ENCODE measurements at places on chromosomes 13 and 19.

DNA sequence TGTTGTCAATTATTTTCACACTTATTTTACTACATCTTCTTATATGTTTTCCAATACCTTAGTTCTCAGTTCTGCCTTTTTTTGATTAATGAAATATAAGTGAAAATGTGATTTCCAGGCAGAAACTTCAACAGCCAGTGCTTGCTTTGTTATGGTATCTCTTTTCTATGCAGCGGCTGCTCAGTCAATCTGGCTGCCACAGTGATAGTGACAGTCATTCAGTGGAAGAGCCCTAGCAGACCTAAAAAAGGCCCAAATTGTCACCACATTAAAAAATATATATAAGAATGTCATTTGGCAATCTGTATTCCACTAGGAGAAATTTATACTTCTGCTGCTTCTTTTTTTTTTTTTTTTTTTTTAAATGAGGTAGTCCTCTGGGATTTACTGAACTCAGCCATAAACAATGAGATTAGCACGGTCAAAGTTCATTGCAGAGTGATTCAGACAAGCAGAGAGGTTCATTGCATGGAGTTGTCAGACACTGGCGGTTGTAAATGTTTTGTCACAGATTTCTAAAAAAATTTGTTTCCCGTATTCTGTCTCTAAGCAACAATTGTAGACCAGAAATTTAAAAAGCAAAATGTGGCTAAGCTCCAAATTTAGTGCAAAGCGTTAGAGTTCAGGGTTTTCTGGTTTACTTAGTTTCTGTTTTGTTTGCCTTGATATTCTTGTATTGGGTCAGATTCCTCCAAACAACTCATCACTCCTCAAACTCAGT is 94.7 kb upstream of the PRR20A start:
- DNase-seq = no peak

- DNase-seq = no peak
These were observed 212.5 kb downstream of the PCCA start for GRCh38 chr13:100301418-100301817.

DNA sequence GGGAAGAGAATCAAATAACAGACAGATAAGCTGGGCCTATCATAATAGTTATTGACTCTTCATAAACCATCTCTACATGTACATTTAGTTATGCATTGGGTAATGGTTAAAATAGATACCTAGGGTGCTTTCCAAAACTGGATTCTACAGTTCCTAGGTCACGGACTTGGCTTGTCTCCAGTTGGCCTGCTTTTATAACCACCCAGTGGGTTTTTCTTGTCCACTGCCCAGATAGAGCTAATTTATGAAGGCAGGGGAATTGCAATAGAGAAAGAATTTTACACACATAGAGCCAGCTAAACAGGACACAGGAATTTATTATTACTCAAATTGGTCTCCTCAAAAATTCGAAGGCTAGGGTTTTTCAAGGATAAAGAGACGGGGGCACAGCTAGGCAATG is 97.3 kb downstream of the FAM216B start:
- DNase-seq = no peak

DNA sequence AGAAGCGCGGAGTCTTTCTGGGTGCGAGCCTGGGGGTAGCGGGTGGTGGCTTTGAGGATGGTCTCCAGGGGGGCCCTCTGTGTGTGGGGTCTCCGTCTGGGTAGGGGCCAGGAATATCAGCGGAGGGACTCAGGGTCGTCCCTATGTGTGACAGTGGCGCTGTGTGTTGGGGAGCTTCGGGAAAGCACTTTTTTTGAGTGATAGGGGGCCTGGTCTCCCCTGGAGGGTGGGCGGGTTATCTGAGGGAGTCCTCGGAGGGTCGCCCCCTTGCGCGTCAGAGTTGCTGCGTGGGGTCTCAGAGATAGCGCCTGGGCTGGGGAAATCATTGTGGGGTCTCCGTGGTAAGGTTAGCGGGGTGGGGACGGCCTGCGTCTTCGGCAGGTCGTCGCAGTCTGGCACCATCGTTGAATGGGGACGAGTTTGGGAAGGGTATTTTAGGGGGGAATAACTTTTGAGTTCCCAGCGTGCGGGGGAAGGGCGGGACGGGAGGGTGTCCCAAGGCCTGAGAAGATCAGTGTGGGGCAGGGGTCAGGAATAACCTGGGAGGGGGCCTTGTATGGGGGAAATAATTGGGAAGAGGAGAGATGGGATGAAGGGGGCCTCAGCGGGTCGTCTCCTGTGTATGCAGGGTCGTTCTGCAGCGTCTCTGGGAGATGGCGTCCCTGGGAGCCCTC is 857 bp downstream of the IER2 start:
- DNase-seq = no peak

DNA sequence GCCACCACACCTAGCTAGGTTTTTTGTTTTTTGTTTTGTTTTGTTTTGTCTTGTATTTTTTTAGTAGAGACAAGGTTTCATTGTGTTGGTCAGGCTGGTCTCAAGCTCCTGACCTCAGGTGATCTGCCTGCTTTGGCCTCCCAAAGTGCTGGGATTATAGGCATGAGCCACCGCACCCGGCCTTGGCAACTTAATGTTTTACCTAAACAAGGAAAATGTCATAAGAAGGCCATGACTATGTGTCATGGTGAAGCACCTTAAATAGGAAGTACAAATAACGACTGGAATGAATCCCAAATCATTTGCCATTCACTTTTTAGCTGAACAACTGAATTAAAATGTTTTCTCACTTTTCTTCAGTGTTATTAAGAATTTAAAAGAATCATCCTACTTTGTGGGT is 465.2 kb downstream of the KCTD12 start:
- no peak for DNase-seq

GRCh38 chr13:100853434-100853833 is 178.8 kb upstream of the TMTC4 start:
- no peak for DNase-seq

DNA sequence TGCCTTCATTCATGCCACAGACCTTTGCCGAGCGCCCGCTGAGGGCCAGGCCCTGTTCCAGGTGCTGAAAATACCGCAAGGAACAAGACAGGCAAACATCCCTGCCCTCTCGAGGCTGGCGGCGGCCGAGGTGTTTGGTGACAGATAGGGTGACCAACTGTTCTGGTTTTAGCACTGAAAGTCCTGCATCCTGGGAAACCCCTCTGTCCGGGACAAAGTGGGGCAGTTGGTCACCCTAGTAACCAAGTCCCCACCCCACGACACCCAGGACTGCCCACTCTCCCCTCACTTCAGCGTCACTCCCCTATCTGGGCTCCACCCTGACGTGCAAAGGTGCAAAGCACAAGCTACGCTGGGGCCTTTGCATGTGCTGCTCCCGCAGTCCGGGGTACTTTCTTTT is 17.3 kb downstream of the ZBTB7A start:
- DNase-seq = no peak

DNA sequence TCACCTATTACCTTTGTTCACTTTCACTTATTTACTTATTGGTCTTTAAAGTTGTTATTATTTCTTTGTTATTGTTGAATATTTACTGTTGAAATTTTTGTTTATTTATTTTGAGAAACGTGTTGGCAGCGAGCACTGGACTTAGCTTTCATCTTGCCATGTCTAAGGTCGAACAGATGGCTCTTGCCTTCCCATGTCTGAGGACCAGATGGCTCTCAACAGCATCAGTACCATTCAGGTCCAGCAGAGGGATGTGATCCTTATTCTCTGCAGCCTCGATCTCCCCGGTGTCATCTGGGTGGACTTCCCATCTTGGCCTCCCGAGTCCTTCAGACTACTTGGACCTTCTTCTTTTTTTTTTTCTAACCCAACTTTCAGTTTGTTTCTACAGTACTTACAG is 1437.6 kb downstream of the UQCRFS1 start:
- DNase-seq = no peak

DNA sequence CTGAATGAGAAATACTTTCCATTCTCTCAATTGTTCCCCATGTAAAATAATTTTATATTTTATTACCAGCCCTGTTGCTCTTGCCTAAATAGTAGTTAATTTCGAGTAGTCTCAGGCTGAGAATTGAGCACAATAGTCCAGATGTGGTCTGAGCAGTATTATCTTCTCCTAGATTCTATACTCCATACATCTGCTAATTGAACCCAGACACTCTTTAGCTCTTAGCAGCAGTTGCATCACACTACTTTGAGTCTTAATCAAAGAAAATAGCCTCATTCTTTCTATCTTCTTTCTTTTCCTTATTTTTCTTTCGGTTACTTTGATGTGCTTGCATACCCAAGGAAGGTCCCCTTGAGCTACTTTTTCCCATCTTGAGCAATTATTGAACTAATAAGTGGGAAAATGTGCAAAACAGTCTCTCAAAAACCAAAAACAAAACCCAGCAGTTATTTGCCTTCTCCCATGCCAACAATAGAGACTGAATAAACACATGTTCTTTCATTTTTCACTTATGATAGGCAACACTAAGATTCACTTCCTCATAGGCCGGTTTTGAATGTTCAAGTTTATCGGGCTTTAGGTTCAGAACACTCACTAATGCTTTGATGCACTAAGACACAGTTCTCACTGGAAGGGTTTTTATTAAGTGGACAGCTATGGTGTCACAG is 204.5 kb downstream of the POU4F1 start:
- no peak for DNase-seq

- no peak for DNase-seq
These were observed 6.6 kb upstream of the GIPC1 start for GRCh38 chr19:14502334-14503092.

GRCh38 chr19:55406826-55407549 is 600 bp downstream of the UBE2S start:
- no peak for DNase-seq

DNA sequence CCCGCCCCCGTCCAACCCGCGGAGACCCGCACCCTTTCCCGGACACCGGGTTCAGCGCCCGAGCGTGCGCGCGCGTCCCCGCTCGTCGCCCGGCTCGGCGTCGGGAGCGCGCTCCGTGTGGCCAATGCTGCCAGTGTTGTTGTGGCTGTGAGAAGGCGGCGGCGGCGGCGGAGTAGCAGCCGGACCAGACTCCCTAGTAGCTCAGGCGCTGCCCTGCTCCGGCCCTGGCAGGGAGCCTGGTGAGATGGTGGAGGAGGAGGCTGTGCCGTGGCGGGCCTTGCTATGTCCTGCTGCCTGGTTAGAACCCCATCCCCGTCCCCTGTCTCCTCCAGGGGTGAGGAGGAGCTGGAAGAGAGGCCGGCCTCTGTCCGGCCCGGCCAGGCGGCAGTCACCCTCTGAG is 553.2 kb downstream of the TUBA3C start:
- no peak for DNase-seq

- DNase-seq = peak; percentile 17
These were observed 18.8 kb upstream of the EDDM13 start for GRCh38 chr19:56253737-56254136.

GRCh38 chr13:73720216-73720840 is 413.9 kb downstream of the KLF12 start:
- no peak for DNase-seq

GRCh38 chr13:20093951-20094350 is 66.9 kb downstream of the GJA3 start:
- DNase-seq = peak; percentile 66

DNA sequence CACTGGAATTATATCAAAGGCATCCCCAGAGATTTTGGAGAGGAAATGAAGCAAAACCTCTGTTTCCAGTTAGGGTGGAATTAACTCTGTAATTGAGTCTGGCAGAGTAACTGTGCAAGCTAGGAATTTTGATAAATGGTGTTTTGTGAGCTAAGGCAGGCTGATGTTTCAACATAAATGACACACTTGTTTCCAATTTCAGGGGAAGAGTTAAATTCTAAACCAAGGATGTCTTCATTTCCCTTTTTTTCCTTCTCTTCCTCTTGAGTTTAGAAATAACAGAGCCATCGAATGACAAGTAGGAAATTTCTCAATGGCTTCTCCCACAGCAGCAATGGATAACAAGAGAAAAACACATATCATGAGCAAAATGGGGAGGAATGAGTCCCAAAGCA is 131.2 kb downstream of the IRS2 start:
- DNase-seq = peak; percentile 76

DNA sequence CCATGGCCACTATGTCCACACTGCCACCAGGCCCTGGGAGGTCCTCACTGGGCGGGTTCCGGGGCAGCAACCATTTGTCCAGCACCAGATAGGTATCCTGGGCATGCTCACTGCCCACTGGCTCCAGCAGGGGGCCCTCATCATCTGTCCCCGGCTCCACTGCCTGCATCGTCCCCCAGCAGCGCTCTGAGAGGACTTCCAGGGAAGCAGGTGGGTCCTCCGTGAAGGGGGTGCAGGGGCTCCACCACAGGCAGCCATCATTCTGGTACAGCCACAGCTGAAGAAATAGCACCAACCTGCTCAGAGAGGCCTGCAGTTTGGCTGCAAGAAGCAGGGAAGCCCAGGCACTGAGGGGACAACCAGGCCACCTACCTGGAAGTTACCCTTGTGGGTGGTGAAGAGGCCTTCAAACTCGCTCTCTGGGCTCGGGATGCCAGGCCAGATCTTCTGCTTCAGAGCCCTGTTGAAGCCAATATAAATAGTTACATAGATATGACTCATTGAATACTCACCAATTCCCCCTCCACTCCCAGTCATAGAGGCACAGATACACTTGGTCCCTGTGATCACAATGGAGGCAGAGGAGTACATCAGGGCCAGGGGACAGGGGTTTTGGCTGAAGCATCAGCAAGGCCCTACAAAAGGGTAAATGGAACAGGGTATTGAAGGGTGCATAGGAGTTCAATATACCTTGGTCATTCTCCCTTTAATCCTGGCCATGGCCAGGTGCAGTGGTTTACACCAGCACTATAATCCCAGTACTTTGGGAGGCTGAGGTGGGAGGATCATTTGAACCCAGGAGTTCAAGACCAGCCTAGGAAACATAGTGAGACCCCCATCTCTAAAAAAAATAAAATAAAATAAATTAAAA is 4.1 kb downstream of the SWSAP1 start:
- no peak for DNase-seq

Measured in spinal cord (tissue), 10 donors.